ENCODE measurements at places on chromosomes 12 and 14.

DNA sequence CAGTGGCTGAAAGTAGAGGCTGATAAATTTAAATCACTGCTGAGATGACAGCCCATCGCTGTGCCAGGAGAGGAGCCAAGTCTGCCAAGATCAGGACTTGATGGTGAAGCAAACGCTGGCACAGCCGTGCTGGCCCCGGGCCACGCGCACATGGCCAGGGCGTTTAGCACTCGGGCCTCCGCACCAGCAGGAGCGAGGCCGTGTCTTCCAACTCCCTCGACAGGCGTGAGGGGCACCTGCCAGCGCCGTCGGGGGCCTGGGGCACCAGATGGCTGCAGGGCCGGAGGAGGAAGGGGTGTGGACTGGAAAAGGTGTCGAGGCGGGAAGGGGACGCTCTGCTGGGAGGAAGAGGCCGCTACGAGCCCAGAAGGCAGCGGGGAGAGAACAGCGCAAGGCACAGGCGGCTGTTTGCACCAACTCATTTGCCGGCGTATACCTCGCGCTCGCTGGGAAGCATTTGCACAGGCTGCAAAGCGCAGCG lies 29.5 kb downstream of the RIMBP2 start:
- DNase-seq = no peak

- no peak for DNase-seq
These were observed 4.9 kb downstream of the VAMP1 start for GRCh38 chr12:6465467-6466183.

GRCh38 chr12:132305991-132306884 lies 23.2 kb downstream of the GALNT9 start:
- DNase-seq = no peak

GRCh38 chr12:13147688-13148484 lies 44.4 kb upstream of the GSG1 start:
- DNase-seq = no peak

DNA sequence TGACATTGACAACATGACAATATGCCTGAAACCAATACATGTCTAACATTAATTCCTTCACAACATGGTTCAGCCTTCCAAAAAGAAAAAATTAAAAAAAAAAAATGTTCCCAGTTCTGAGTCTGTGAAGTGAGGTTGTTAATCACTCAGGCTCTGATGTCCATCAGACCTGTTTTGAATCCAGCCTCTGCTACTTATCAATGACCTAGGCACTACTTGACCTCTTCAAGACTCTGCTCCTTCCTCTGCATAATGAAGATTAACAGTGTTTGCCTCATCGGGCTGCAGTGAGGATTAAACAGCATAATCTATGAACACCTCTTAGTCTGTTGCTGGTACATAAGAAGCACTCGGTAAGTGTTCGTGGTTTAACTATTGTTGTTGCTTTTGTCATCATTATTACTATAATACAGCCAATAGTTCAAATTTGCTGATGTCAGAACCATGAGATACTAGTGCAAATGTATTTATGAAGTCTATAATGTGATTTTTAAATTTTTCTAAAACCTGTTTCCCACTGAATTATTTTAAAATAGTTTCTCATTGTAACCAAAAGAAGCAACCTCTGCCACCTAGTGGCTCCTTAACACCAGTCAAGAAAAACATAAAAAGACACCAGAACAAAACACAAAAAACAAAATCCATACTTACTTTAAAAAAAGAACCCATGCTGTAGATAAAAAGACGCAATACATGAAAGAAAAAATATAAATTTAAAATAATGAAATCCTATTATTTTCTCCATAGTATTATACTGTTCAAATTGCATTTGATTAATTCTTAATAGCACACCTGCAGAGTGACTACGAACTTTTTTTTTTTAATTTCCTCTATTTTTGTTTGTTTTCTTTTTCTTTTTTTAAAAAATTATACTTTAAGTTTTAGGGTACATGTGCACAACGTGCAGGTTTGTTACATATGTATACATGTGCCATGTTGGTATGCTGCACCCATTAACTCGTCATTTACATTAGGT lies 20.3 kb upstream of the TMX1 start:
- no peak for DNase-seq

DNA sequence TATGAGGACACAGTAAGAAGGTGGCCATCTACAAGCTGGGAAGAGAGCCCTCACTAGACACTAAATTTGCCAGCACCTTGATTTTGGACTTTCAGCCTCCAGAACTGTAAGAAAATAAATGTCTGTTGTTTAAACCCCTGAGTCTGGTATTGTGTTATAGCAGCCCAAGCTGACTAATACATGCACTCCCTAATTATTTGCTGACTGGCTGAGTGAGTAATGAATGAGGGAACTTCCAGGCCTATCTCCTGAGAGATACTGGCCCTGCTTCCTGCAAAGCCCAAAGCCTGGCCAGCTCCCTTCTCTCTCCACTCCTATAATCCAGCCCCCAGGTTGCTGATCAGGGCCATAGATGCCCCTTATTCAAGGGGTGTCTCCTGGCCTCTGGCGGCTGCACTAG lies 120.0 kb upstream of the NOS1 start:
- DNase-seq = no peak

GRCh38 chr12:92341065-92341668 lies 195.5 kb upstream of the BTG1 start:
- DNase-seq = no peak

DNA sequence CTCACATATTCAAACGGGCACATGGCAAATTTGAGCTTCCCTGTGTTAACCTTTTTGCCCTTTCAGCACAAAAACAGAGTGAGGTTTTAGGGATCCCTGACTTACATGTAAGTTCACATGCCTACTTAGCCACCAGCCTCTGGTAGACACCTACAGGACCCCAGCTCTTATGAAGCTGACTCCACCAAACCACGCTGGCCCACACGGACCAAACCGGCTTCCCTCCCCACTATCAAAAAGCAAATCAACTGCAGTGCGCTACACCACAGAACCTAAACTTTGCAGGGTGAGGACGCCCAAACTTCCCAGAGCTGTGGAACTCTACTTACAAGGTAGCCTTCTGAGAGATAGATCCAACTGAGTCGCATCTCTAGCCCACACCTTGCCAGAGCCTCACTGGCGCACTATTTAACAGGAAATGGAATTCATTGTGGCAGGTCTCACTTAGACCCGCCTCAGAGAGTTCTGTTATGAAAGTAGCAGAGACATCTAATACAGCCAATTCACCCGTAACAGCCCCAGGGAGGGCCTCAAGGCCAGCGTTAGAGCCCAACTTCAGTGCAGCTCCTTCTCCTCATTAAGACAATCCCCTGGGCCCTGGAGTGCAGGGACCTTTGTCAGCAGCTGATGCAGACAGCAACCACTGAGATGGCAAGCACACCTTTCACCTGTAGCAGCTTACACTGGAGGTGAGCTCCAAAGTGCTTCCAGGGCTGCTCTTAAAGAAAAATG lies 49.2 kb downstream of the SH2B3 start:
- no peak for DNase-seq

GRCh38 chr14:92726135-92726932 lies 22.1 kb downstream of the LGMN start:
- no peak for DNase-seq

GRCh38 chr12:6086316-6086715 lies 38.2 kb downstream of the VWF start:
- no peak for DNase-seq
